T-helper 1 cell treated with Interleukin-12 subunit alpha and Interleukin-12 subunit beta and Interleukin-4 antibody, amounts not matched to agents 30 ng/mL and 1 ng/mL, for 36 hours (primary cell): ENCODE measurements at places on chromosomes 3 and 15. TPM values are rescaled to one million over a fixed set of nuclear protein-coding genes. Genes with fewer than 3 reads are reported as not detected.

EAF2 gene
- 17.0 and 19.2 TPM in 2 replicates for total RNA-seq

EFCAB12 gene
- total RNA-seq = 0.83 TPM in 2 replicates

LSAMP gene
- not detected in 2 replicates for total RNA-seq

AHSG gene
- not detected in 2 replicates for total RNA-seq

ATP13A4 gene
- 1.0 and 1.4 TPM in 2 replicates for total RNA-seq

SH2D7 gene
- total RNA-seq = 0.07 and 0.27 TPM in 2 replicates

FBXO40 gene
- not detected in 2 replicates for total RNA-seq

OXSR1 gene
- total RNA-seq = 50.7 and 51.8 TPM in 2 replicates

GOLGA8K gene
- total RNA-seq = 0.61 and 0.88 TPM in 2 replicates
